ENCODE measurements at places on chromosomes 5 and 9. TPM values are rescaled to one million over a fixed set of nuclear protein-coding genes. Genes with fewer than 3 reads are reported as not detected.

CHMP5 gene
- total RNA-seq: 75.2 TPM

DNA sequence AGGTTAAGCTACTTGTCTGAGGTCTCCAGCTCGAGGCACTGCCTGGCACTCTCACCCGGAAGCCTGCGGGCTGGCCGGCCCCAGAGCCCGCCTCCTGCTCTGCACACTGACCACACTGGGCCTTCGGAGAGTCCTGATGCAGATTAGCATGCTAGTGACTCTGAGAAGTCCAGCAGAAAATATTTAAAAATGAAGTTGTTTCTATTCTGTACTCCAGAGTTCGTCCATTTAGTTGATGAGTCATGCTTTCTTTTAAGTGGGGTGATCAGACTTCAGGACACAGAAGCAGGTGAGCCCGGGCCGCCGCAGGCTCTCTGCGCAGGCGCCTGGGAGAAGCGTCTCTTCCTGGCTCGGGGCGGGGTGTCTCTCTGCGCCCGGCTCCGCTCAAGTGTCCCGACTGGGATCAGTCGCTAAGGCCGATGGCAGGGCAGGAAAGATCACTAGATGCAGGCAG lies 32.5 kb downstream of the FAM240B start:
- peaks cover 18% of the 10 kb centered on the region for H3K4me1 ChIP-seq
- DNase-seq: peak; percentile 61
- H3K27ac ChIP-seq: no peak overlapping the region

GRCh38 chr5:94778732-94779131 lies 160.3 kb downstream of the SLF1 start:
- DNase-seq: no peak
- no peak overlapping the region for H3K27ac ChIP-seq
- no peaks in the 10 kb centered on the region for H3K27me3 ChIP-seq
- no peak overlapping the region for H3K4me3 ChIP-seq
- H3K4me1 ChIP-seq: no peaks in the 10 kb centered on the region

- H3K4me3 ChIP-seq: no peak overlapping the region
- peak overlapping the region; percentile 8 for H3K27ac ChIP-seq
- peaks cover 13% of the 10 kb centered on the region for H3K4me1 ChIP-seq
- DNase-seq: no peak
- no peaks in the 10 kb centered on the region for H3K27me3 ChIP-seq
- no peaks in the 10 kb centered on the region for H3K36me3 ChIP-seq
Measured at GRCh38 chr9:127281891-127282290, 17.3 kb downstream of the GARNL3 start.

FGD3 gene
- total RNA-seq: 1.3 TPM

DNA sequence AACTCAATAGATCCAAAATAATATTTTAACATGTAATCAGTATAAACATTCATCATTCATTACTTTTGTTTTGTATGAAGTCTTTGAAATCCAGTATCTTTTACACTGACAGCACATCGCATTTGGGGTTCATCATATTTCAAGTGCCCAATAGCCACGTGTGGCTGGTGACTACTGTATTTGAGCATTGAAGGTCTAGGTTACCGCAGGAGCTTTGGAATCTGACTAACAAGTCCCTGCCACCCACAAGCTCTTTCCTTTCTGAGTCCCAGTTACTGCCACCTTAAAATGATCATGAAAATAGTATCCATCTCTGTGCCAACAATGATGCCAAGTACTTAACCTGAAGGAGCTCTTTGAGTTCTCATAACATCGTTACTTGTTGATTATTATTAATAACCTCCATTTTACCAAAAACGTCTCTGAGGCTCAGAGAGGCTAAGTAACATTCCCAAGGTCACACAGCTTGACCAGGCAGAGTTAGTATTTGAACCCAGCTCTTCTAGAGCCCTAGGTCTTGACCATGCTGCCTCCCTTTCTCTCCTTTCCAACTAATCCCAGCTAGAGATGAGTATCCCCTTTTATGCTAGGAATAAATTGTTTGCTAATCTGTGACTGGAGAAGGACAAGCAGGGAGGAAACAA lies 24.2 kb downstream of the ARHGEF37 start:
- H3K27me3 ChIP-seq: no peaks in the 10 kb centered on the region
- DNase-seq: no peak
- H3K36me3 ChIP-seq: no peaks in the 10 kb centered on the region
- H3K27ac ChIP-seq: no peak overlapping the region
- H3K4me3 ChIP-seq: no peak overlapping the region

DNA sequence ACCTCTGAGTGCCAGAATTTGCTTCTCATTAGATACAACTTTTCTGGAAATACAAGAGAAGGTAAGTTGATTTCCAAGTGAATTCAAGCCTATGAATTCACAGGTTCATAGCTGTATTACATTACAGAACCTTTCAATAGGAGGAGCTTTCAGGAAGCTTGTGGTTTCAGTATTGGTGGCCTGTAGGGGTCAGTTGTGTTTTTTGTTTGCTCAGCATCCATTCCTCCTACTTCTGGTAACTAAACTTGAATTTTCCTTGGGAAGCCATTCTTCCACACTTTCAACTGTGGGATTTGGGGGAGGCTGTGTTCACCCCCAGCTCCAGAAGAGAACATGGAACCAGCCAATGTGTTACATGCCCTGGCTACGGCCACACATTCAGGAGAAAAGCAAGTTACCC lies 5.6 kb upstream of the CYSTM1 start:
- no peaks in the 10 kb centered on the region for H3K27me3 ChIP-seq
- H3K36me3 ChIP-seq: no peaks in the 10 kb centered on the region

Data from cardiac muscle cell (in vitro differentiated cells and primary cell).